ENCODE measurements at places on chromosomes 16 and 17.
A peak's percentile ranks its signal among the peaks of the same experiment; 100 is the strongest.

- no peak for DNase-seq
Observed at GRCh38 chr16:70760221-70760620, 40.7 kb downstream of the VAC14 start.

DNA sequence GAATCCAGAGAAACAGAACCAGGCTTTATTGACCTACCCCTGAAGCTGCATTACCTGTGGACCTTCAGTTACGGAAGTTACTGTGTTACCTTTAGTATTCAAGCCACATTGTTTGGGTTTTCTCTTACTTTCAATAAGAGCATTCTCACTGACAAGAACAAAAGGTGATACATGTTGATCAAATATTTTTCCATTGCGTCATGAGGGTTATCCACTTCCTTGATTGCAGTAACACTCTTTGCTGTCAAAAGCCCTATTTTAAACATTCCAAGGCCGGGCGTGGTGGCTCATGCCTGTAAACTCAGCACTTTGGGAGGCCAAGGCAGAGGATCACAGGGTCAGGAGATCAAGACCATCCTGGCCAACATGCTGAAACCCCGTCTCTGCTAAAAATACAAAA is 28.6 kb upstream of the PAFAH1B1 start:
- DNase-seq, result no peak

DNA sequence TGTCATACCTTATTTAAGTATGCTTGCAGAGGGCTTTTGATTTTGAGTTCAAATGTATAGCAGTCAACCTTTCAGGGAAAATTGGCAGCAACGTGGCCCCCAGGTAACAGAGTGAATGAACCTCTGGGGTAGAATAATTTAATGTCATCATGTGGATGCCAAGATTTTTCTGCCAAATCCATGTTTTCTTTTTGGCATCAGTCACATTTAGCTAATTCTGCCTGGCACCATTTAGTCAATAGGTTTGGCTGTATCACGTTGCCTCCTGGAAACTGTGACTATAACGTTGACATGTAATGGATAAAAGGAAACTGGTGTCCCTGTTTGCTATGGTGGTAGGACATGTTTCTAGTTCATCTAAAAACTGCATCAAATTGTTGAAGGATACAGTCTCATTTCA is 115.5 kb downstream of the HS3ST2 start:
- DNase-seq, result no peak

DNA sequence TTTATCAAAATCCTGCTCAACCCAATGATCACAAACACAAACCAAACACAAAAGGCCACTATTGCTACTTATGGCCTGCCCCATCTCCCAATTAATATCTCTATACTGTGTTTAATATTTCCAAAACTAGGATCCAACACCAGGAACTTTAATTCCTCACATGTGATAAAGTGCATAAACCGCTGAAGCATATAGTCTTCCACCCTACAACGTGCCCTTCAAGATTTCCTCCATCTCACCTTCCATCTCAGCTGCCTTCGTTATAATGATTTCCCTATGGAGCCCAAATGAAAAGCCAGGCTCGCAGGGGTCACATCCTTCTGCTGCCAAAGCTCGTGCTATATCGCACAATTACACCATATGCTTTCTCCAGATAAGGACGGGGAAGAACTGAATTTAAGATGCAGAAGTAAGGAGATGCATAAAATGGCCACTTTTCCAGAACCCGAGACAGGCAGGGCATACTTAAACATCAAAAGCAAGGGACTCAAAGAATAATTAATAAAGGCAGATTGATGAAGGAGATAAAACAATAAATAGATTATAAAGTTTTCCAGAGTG is 1.8 kb downstream of the MYH10 start:
- no peak for DNase-seq

DNA sequence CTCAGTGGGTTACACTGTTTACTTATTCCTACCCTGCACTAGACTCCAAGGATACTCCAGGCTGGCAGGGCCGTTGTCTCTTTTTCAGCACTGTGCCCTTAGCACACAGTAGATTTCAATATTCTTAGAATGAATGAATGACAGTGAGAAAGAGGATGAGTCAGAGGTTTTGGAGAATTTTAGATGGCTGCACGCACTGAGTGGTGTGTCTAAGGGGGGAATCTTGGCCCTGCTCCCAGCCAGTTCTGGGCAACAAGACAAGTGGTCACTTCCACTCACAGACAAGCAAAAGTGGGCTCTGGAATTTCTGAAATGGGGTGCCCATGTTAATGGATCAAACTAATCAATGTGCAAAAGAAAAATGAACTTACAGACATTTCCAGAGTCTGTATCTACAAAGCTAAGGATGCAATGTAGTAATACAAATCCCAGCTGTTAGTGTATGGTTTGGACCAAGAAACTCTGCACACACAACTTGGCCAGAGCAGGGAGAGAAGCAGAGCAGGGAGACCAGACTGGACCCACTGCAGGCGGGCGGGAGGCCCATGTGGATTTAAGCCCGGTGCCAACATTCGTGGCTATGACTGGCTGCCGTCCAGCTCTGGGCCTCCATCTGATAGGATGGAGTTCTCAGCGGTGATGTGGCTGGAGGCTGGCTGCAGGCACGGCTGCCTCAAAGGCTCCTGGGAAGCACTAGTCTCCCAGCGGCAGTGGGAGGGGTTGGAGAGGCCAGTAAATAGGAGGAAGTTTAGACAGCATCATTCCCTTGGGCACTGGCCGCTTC is 95.6 kb upstream of the CDYL2 start:
- DNase-seq, result no peak

GRCh38 chr17:10217916-10218315 is 19.5 kb upstream of the GAS7 start:
- no peak for DNase-seq

DNA sequence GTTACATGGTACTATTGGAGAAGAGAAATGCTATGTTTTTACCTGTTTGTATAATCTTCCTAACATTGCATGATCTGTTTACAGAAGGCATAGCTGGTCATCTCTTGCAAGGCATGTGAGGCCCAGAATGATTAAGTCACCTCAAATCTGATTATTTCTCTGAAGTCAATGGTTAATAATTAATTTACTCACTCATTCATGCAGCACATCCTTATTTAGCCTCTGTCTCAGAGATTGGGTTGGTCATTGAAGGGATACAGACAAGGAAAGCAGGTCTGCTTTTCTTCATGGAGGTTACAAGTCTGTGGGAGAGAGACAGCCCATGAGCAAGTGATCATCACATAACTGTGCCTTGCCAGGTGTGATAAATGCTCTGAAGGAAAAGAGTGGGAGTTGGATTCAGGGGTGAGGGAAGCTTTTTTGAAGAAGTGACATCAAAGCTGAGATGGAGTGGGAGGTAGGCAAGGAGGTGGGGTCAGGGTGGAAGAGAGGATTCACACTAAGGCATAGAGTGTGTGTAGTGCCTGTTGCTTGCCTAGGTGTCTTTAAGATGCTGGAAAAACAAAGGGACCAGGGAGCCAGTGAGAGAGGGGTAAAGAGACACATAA is 16.3 kb upstream of the RBFOX1 start:
- no peak for DNase-seq

DNA sequence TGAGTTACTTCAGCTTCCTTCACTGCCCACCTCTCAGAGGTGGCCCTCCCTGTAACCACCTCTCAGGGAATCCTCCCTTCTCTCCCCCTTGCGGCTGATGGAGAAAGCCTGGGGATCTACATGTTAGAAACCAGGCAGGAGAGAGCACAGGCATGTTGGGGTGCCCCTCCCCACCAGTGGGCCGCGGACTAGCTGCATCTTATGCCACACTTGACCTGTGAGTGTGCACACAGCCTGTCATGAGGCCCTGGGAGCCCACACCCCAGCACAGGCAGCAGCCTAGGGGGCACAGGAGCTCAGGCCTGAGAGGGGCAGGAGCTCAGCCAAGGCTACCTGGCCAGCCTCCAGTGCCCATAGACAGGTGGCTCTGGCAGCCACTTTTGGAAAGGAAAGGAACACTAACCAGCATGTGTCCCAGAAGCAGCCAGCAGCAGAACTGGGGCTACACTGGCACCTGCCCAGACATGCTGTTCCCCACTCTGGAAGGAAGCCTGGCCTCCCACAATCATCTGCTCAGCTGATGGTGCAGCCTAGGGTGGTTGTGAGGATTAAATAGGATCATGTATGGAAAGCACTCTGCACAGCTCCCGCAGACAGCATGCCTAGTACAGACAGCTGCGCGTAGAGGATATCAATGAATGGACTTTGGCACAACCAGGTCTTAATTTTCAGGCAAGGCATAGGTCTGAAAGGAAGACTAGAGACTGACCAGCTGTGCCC is 60.5 kb downstream of the TMEM132E start:
- DNase-seq, result no peak

DNA sequence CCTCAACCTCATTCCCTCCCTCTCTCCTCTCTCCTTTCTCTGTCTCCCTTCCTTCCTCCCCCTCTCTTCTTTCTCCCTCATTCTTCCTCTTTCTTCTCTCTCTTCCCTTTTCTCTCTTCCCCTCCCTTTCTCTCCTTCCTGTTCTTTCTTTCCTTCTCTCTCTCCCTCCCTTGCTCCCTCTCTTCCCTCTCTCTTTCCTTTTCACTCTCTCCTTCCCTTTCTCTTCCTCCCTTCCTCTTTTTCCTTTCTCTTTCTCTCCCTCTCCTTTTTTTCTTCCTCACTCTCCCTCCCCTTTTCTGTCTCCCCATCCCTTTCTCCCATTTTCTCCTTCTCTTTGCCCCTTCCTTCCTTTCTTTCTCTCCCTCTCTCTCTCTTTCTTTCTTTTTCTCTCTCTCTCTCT is 7.9 kb upstream of the ELAC2 start:
- DNase-seq, result no peak

DNA sequence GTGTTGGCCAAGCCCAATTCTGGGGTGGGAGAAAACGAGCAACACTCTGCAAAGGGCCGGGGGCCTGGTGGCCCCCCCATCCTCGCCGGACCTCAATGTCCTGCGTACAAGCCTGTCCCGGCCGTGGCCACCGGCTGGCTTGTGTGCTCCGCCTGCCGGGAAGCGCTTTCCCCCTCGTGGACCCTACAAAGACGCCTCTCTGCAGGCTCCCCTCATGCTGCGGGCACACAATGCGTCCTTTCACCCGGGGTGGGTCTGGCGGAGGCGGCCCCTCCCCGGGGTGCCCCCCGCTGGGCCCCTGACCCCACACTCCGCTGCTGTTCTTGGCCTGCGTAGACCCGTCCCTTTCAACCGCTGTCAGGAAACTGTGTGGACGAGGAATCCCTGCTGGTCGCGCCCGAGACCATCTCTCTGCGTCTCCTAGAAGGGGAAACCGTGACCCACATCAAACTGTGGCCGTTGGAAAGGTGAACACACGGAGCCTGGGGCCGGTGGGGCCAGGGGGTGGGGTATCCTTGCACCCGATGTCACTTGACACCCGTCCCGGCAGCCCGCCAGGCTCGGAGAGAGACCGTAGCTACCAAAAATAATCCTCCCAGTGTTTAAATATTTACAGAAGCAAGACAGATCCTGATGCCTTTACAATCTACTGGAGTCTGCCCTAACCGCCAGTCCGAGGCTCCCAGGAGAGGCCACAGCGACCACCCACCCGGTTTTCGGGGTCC is 43.6 kb downstream of the TBC1D16 start:
- no peak for DNase-seq

- DNase-seq, result no peak
Observed at GRCh38 chr17:80992948-80993624, 1.4 kb downstream of the CHMP6 start.

- DNase-seq, result no peak
Observed at GRCh38 chr17:17082878-17083277, 40.6 kb downstream of the MPRIP start.

GRCh38 chr17:3127451-3127850 is at the start of gene OR1G1:
OR1G1 (minus strand) TSS chr17:3127551; CDS start chr17:3127551, 0 bp downstream.
- DNase-seq, result no peak

DNA sequence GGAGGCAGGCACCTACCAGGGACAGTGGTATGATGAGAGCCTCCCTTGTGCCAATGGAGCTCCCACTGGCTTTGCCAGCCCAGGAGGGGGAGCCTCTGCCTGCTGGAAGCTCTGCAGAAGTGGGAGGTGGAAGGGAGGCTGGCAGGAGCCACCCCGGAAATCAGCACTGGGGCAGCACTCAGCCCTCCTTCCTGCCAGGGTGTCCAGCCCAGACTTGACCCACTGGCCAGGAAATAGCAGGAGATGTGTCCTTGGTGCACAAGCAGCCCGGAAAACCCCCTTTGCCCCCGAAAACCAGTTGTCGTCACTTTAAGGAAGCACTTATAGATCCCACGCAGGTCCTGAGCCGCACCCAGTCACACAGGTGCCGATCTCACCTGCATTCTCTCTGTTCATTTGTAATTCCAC is 49.3 kb upstream of the CACNG4 start:
- DNase-seq, result no peak

DNA sequence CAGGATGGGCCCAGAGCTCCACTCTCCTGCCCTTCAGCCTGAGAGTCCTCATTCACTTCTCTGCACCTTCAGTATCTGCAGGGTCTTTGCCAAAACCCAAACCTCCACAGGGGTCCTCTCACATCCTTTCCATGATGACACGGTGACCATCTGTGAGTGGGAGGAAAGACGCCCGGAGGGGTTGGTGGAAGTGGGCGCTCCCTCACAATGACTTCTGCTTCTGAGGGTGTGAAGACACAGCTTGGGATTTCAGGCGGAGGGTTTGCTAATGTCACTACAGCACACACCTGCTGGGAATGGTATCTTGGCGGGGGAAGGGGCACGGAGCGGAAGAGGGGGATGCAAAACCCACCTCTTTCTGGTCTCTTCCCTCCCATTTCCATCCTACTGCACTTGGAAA is 115.1 kb upstream of the SDK2 start:
- DNase-seq, result peak; percentile 70

GRCh38 chr17:74981318-74981978 is 6.0 kb upstream of the CDR2L start:
- DNase-seq, result no peak

DNA sequence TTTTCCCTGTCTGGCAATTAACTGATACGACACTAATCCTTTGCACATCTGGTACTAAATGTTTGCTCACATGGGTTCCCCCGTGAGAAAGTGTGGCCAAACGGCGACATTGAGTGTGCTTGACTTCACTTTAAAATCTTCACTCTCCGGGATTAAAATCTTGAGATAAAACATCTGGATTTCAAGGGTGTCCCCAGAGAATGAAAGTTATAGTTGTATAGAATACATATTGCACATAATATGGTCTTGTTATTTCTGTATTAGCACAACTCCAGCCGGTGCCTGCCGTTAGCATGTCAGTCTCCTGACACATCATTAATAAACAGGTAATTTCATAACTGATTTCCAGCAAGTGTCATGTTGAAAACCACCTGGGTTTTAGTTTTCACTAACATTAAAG is 749.0 kb upstream of the SOX9 start:
- DNase-seq, result no peak

- no peak for DNase-seq
Observed at GRCh38 chr17:28737770-28738679, 5.8 kb upstream of the TRAF4 start.

- DNase-seq, result no peak
Observed at GRCh38 chr16:55403464-55403863, 75.5 kb upstream of the MMP2 start.

GRCh38 chr16:11354407-11354732 is 9.1 kb downstream of the RMI2 start:
- no peak for DNase-seq

- no peak for DNase-seq
Observed at GRCh38 chr16:593406-593805, 3.5 kb downstream of the RAB40C start.

DNA sequence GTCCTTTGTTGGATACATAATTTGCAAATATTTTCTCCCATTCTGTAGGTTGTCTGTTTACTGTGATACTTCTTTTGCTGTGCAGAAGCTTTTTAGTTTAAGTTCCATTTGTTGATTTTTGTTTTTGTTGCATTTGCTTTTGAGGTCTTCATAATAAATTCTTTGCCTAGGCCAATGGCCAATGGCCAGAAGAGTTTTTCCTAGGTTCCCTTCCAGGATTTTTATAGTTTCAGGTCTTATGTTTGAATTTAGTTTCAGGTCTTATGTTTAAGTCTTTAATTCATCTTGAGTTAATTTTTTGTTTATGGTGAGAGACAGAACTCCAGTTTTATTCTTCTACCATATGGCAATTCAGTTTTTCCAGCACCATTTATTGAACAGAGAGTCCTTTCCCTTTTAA is 90.1 kb upstream of the GOT2 start:
- DNase-seq, result no peak

Data from NCI-H2227 treated with DMSO at 0.1 percent for 48 hours (cell line).